Hippocampal formation (tissue), 2 donors: ENCODE measurements at places on chromosomes 4 and X.

DNA sequence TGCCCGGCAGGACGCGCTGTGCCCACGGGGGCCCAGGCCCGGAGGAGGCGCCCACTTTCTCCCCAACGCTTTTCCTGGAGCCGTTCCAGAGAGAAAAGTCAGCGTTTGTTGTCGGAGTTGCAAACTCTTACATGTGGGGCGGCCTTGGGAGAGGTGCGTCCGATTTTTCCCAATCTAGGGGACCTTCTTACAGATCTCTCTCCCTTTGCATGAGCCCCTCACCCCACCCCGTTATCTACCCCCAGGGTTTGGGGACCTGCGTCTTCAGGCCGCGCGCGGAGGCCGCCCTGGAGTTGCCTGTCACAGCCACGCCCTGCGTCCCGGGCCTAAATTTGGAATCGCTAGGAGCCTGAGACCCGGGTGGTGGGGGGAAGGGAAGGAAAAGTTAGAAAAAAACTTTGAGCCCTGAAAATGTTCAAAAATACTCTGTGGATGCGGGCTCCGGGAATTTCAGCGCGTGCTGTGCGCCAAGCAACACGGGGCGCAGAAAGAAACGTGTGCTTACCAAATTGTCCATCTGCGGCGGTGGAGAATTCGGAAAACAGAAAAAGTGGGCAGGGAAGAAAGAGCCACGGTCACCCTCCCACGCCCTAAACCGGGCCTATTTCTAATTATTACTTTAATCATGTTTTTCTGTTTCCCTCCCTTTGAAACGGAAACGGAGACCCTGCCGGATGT, 587 bp downstream of the CD99 start:
- DNase-seq, result no peak

DNA sequence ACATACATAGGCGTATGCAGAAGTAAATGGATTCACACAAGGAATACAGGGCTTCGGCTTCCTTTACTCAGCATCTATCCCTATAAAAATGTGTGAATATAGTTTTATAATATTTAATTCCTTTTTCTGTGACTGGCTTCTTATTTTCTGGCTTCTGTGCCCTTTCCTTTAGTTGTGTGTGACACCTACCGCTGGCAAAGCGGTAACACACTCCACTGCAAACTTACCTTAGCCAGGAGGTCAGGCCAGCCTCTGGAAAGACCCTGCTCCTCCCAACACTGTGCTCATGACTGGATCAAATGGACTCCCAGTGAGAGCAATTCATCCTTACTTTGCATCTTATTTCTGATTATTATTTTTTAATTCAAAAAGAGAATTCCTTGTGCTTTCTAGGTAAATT, 244.2 kb downstream of the ANK2 start:
- no peak for DNase-seq

DNA sequence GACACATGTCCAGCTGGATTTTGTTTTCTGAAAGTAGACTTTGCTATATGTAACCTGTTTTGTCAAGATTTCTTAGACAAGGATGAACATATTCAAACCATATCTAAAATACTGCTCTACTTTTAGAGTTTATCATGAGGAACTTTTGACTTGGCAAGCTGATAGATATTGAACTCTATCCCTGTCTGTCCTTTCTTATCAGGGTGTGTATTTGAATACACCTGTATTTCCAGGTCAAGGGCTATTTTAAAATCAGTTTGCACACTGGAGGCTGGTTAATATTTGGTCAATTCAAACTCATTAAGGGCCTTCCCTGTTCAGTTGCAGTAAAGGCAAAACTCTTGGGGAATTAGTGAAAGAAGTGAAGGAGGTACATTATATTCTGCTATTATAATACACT, 2.3 kb downstream of the CDS1 start:
- no peak for DNase-seq

GRCh38 chr4:141169391-141169790, 36.1 kb upstream of the RNF150 start:
- DNase-seq, result no peak

DNA sequence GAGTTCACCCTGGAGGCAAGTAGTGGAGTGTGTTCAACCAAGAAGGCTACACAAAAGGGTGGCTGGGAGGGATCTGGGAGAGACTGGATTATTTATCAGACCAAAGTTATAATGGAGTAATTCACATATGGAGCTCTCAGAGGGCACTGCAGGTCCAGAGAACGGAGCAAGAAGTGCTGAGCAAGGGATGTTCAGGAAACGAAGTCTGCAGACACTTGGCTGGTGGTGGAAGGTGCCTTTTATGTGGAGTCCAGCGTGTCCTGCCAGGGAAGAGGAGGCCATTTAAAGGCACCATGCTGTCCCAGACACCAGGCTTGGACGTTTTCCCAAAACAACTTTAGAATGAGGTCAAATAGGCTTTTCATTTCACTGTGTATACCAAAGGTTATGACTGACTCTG, 130.1 kb downstream of the CEP135 start:
- no peak for DNase-seq

GRCh38 chr4:86670298-86670697, 76.2 kb downstream of the PTPN13 start:
- no peak for DNase-seq

DNA sequence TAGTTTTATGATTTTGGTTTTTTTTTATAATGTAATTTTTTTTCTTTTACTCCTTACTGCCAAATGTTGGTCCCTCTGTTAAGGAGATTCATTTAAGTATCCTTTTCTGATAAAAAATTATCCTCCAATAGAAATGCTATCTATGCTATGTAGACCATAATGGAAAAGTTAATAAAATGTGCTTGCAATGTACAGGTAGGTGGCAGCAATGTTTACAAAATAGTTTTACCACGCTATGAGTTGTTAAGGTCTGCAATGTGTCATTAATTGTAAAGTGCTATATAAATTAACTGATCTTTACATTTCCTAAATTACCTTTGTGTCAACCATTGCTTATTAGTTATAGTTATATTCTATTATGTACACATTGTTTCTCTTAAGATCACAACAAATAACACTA, 3.8 kb upstream of the CENPC start:
- DNase-seq, result no peak
